ENCODE measurements at places on chromosomes 3 and 15. TPM values are rescaled to one million over a fixed set of nuclear protein-coding genes. Genes with fewer than 3 reads are reported as not detected.

DNA sequence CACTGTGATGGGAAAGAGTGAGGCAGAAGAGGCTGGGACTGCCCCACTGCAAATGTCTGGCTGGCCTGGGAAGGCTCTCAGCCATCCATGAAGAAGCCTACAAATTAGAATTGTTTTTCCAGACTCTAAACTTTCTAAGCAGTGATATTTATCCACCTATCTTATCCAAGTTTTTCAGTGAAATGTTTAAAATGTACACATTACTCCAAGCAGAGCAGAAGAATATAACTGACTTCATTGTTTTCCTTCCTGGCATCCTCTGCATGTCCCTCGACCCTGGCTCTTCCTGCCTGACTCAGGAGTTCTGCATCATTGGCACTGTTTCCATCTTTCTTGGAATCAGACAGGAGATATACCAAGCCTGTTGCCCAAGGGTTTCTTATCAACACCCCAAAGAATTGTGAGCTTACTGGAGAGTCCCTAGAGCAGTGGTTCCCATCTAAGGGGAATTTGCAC, 401.5 kb upstream of the PROK2 start:
- no peak for DNase-seq

GRCh38 chr15:71435552-71435951, 320.3 kb downstream of the THSD4 start:
- no peak for DNase-seq

DNA sequence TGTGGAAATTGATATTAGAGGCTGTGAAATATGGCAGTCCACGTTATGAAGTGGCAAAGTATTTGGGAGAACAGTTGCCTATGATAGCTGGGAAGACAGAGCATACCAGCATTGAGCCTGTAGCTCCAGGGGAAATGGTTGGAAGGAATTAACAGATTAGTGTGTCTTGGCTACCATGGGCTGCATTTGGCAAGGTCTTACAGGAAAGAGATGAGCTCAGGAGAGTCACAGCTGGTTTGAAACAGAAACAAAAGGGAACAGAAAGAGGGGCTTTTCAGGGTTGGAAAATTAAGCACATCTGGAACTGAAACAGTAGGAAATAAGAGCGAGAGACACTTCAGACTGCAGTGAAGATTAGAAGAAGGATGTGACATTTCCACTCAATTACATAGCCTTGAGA, 141.7 kb downstream of the FBLN2 start:
- DNase-seq = no peak

Gene PAK6
- total RNA-seq = 10.6 TPM

Gene SLC28A1
- not detected for total RNA-seq

Measured in adrenal gland (tissue), 19 donors.